Upper lobe of left lung (tissue), 6 donors: ENCODE measurements at places on chromosomes 2 and 18. TPM values are rescaled to one million over a fixed set of nuclear protein-coding genes. Genes with fewer than 3 reads are reported as not detected.

The OLA1 gene
- total RNA-seq = 38.9 TPM

The TTR gene
- total RNA-seq = 2.4 TPM

DNA sequence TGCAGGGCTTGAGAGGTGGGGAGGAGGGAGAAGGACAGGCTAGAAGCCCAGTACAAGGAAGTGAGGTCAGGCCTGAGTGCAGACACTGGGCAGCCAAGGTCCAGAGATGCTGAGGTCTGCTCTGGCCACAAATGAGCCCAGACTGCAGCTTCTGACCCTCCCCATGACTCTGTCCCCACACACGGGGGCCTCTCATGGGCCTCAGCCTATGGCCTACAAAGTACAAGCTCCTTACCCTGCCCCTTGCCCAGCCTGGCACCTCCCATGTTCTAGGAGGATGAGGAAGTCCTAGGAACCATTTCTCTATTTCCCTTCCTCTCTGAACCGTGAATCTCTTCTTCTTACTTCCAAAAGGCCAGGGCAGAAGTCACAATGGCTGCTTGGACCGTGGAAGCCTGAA, 193.8 kb downstream of the ANKRD30B start:
- no peaks in the 10 kb centered on the region for H3K4me1 ChIP-seq
- H3K36me3 ChIP-seq = no peaks in the 10 kb centered on the region
- H3K4me3 ChIP-seq = no peak overlapping the region
- no peak overlapping the region for H3K27ac ChIP-seq

GRCh38 chr2:178066324-178066723, 6.3 kb downstream of the PDE11A start:
- no peaks in the 10 kb centered on the region for H3K4me1 ChIP-seq
- no peaks in the 10 kb centered on the region for H3K27me3 ChIP-seq
- DNase-seq = no peak
- H3K36me3 ChIP-seq = no peaks in the 10 kb centered on the region
- H3K4me3 ChIP-seq = no peak overlapping the region

- no peaks in the 10 kb centered on the region for H3K36me3 ChIP-seq
- no peak overlapping the region for H3K4me3 ChIP-seq
- H3K27me3 ChIP-seq = no peaks in the 10 kb centered on the region
- peak overlapping the region; percentile 71 for H3K27ac ChIP-seq
- no peak for DNase-seq
These were observed 546.3 kb upstream of the ZEB2 start for GRCh38 chr2:145066151-145066661.

- no peak overlapping the region for H3K27ac ChIP-seq
- no peaks in the 10 kb centered on the region for H3K36me3 ChIP-seq
- H3K4me3 ChIP-seq = no peak overlapping the region
- no peaks in the 10 kb centered on the region for H3K4me1 ChIP-seq
- no peaks in the 10 kb centered on the region for H3K27me3 ChIP-seq
- DNase-seq = no peak
These were observed 17.7 kb upstream of the SP3 start for GRCh38 chr2:173982918-173983317.
